Stomach (tissue), 19 donors: ENCODE measurements at places on chromosomes 11 and 22.
A peak's percentile ranks its signal among the peaks of the same experiment; 100 is the strongest.

DNA sequence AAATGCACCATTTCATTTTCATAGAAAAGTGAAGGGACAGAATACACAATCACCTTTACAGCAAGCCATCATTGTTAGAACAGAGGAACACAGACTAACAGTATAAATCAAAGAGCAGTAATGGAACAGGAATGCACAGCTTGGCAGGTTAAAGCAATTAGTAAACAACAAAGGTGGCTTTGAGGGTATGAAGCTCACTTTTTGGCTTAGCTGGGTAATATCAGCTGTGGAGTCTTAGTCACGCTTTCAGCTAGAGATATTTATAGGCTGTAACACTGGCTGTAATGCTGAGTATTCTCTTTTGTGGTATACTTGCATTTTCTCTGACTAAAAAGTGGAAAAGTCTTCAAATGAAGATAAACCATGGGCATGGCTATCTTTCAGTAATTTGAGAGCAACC lies 1780.5 kb downstream of the LRRC4C start:
- no peaks in the 10 kb centered on the region for H3K36me3 ChIP-seq
- no peaks in the 10 kb centered on the region for H3K27me3 ChIP-seq
- H3K27ac ChIP-seq, result no peak overlapping the region
- H3K4me3 ChIP-seq, result no peak overlapping the region
- no peak for DNase-seq

GRCh38 chr11:26937386-26937785 lies 56.5 kb upstream of the FIBIN start:
- no peaks in the 10 kb centered on the region for H3K36me3 ChIP-seq
- no peak overlapping the region for H3K27ac ChIP-seq
- H3K4me3 ChIP-seq, result no peak overlapping the region
- no peaks in the 10 kb centered on the region for H3K4me1 ChIP-seq

DNA sequence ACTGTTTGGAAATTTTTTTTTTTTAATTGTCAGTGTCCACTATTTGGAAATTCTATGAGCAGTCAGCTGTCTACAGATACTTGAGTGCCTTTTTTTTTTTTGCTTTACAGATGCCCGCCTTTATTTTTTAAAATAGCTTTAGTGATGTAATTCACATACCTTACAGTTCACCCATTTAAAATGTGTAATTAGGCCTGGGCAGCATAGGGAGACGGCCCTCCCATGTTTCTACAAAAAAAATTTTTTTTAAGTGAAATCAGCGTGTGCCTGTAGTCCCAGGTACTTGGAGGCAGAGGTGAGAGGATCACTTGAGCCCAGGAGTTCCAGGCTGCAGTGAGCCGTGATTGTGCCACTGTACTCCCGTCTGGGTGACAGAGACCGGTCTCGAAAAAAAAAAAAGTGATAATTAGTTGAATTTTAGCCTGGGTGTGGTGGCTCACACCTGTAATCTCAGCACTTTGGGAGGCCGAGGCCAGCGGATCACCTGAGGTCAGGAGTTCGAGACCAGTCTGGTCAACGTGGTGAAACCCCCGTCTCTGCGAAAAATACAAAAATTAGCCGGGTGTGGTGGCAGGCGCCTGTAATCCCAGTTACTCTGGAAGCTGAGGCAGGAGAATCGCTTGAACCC lies 1.5 kb downstream of the ZNF143 start:
- peak overlapping the region; percentile 72 for H3K4me3 ChIP-seq
- H3K4me1 ChIP-seq, result peaks cover 32% of the 10 kb centered on the region
- peak; percentile 21 for DNase-seq
- H3K27me3 ChIP-seq, result no peaks in the 10 kb centered on the region

DNA sequence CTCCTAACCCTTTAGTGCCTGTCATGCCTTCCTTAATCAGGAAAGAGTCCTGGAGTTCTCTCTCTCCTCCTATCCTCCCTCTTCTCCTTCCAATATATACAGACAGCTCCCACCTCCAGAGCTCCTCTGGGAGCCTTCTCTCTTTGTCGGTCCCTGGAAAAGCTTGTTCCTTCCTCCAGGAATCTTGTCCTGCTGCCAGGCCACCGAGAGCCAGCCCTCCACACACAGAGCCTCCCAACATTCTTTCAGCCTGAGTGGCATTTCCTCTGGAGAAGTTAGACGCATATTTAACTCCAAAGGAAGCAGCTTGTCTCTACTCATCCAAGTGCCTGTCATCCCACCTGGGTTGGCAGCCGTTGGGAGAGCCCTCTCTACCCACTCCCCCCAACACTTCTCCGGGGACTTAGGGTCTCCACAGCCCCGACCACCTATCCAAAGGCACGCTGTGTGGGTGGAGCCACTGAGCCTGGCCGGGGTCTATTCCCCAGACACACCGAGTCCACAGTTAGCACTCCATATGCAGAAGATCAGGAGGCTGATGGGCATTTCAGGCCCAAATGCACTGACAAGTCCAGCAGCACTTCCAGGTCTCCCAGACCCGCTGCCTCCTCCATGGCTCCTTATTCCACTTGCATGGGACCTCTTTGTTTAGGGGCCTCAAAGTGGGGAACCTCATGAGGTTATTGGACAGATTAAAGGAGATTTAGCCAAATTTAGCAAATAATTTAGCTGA lies 31.1 kb downstream of the DKK3 start:
- DNase-seq, result peak; percentile 82
- no peaks in the 10 kb centered on the region for H3K36me3 ChIP-seq
- H3K27ac ChIP-seq, result peak overlapping the region; percentile 79
- no peaks in the 10 kb centered on the region for H3K27me3 ChIP-seq
- peaks cover 40% of the 10 kb centered on the region for H3K4me1 ChIP-seq
- no peak overlapping the region for H3K4me3 ChIP-seq

- H3K36me3 ChIP-seq, result no peaks in the 10 kb centered on the region
- H3K27me3 ChIP-seq, result no peaks in the 10 kb centered on the region
- no peak for DNase-seq
Observed at GRCh38 chr22:49320714-49321476, 506.8 kb downstream of the BRD1 start.

DNA sequence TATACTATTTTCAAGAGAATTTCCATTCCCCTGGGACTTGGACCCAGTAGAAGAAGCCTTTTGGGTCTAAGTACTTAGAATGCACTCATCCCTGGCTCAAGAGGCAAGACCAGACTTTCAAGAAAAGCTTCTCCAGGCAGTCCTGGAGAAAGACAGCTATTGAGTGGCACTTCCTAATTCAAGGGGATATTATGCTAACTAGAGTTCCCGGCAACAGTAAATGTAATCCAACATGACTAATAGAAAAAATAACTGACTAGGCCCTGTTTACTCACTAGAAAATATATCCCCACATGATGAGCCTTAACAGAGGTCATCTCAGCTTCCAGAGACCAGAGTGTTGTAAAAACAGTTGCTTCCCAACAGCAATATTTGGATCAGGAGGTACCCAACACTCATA lies 47.2 kb upstream of the AKIP1 start:
- peaks cover 37% of the 10 kb centered on the region for H3K4me1 ChIP-seq

GRCh38 chr11:66600631-66601233 lies 7.7 kb downstream of the CCS start:
- no peak for DNase-seq
- H3K4me3 ChIP-seq, result no peak overlapping the region
- H3K27me3 ChIP-seq, result no peaks in the 10 kb centered on the region
- H3K4me1 ChIP-seq, result peaks cover 24% of the 10 kb centered on the region
- peaks cover 67% of the 10 kb centered on the region for H3K36me3 ChIP-seq
- no peak overlapping the region for H3K27ac ChIP-seq

GRCh38 chr11:111966678-111967077 lies 29.5 kb downstream of the DIXDC1 start:
- no peak overlapping the region for H3K4me3 ChIP-seq
- no peaks in the 10 kb centered on the region for H3K4me1 ChIP-seq
- H3K36me3 ChIP-seq, result peaks cover 19% of the 10 kb centered on the region
- peak; percentile 73 for DNase-seq

DNA sequence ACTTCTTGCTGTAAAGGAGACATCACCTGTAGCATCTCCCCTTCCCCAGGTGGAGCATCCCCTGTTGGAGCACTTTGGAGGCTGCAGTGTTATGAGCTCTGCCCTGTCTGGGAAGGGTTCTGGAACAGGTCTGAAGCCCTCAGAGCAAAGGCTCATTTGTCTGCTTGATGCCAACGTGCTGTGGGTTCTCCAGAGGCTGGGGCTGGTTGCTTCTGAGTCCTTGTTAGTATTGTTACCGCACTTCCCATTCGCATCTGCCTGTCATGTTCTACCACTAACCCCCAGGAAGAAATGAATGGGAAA lies 73.1 kb downstream of the PACS1 start:
- no peaks in the 10 kb centered on the region for H3K36me3 ChIP-seq
- H3K27me3 ChIP-seq, result no peaks in the 10 kb centered on the region
- peaks cover 15% of the 10 kb centered on the region for H3K4me1 ChIP-seq

- no peak overlapping the region for H3K4me3 ChIP-seq
- H3K36me3 ChIP-seq, result no peaks in the 10 kb centered on the region
- no peaks in the 10 kb centered on the region for H3K4me1 ChIP-seq
Observed at GRCh38 chr11:79564288-79564925, 123.6 kb upstream of the TENM4 start.

GRCh38 chr22:45290410-45290936 lies 5.7 kb downstream of the UPK3A start:
- H3K4me3 ChIP-seq, result no peak overlapping the region
- H3K36me3 ChIP-seq, result no peaks in the 10 kb centered on the region
- H3K27me3 ChIP-seq, result peaks cover 15% of the 10 kb centered on the region
- DNase-seq, result peak; percentile 54

- peaks cover 38% of the 10 kb centered on the region for H3K4me1 ChIP-seq
- peaks cover 68% of the 10 kb centered on the region for H3K27me3 ChIP-seq
- no peaks in the 10 kb centered on the region for H3K36me3 ChIP-seq
- DNase-seq, result peak; percentile 37
Observed at GRCh38 chr22:45009606-45010531, at the start of gene PHF21B. TSS of gene PHF21B (minus strand) at chr22:45010005. CDS start at chr22:45009549, 456 bp downstream.

DNA sequence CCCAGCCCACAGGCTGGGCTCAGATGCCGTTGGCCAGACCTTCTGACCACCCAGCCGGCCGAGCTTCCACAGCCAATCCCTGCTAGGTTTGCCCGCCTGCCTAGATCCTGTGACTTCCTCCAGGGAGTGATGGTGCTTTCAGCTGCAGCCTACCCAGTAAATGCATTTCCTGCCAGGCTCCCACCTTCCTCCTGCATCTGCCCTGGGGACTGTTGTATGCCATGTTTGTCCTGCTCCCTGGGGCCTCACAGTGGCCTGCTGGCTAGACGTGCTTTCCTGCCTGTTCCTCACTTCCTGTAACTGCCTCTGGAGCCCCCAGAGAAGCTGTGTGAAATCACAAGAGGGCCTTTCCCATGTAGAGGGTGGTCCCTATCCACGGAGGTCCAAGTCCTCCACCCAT lies 86.2 kb downstream of the GALNT18 start:
- peaks cover 26% of the 10 kb centered on the region for H3K4me1 ChIP-seq
- H3K36me3 ChIP-seq, result no peaks in the 10 kb centered on the region
- H3K27me3 ChIP-seq, result no peaks in the 10 kb centered on the region
- no peak overlapping the region for H3K4me3 ChIP-seq
- H3K27ac ChIP-seq, result no peak overlapping the region

- H3K4me1 ChIP-seq, result peaks cover 18% of the 10 kb centered on the region
- no peak for DNase-seq
- no peaks in the 10 kb centered on the region for H3K27me3 ChIP-seq
- no peaks in the 10 kb centered on the region for H3K36me3 ChIP-seq
Observed at GRCh38 chr22:43303166-43303565, 40.0 kb downstream of the SCUBE1 start.

DNA sequence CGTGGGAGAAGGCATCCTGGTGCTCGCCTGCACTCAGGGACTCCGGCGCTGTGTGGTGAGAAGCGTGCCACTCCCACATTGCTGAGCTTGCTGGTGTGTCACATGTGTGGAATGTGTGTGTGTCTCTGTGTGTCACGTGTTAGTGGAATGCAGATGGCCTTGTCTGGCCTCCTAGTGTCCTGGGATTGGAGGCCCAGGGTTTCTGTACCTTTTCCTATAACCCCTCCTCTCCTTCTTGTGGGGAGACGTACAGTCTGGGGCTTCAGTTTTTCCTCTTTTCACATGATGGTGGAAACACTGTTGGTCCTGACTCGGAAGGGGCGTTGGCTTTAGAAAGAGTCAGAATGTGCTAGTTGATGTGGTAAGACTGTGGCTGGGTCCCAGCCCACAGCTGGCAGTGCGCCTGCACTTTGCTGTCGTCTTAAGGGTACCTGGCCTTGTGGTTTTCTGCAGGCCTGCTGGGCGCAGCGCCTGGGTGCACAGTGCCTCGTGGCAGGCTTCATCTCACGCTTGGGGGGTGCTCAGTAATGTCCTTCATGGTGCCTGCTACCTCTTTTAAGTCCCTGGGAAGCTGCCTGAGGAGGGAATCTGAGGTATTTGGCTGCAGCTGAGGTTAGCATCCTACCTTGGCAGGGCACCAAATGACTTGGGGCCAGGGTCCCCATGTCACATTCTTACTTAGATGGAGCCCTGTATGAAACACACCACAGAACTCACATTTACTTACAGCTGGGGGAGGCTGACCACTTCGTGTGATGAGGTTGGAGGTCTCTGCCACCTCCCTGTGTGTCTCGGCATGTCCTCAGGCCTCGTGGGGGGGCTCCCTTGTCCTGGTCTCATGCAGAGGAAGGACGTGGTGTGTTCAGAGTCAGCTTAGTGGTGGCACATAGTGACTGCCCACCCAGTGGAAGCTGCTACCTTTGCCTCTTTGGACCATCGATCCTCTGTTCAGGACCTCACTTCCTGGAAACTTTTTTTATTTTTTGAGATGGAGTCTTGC lies 61.9 kb downstream of the MED15 start:
- H3K4me3 ChIP-seq, result no peak overlapping the region
- no peaks in the 10 kb centered on the region for H3K27me3 ChIP-seq
- H3K36me3 ChIP-seq, result peaks cover 84% of the 10 kb centered on the region
- peaks cover 33% of the 10 kb centered on the region for H3K4me1 ChIP-seq

DNA sequence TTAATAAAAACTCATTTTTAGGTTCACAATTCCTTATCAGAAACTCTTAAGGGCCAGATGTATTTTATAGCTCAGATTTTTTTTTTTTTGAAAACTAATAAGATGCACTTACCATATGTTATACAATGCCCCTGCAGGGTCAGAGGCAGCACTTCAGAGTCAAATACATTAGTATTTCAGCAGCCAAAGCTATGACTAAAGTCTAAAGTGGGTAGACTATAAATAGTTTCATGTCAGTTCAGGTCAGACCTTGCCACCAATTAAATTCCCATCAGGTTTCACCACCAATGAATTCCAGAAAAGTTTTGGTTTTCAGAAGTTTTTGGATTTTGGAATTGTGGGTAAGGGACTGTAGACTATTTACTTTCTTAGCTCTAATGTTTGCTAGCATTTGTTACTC lies 75.9 kb downstream of the FAM83F start:
- DNase-seq, result no peak
- peaks cover 11% of the 10 kb centered on the region for H3K4me1 ChIP-seq
- no peaks in the 10 kb centered on the region for H3K27me3 ChIP-seq
- no peak overlapping the region for H3K27ac ChIP-seq
- H3K36me3 ChIP-seq, result no peaks in the 10 kb centered on the region

DNA sequence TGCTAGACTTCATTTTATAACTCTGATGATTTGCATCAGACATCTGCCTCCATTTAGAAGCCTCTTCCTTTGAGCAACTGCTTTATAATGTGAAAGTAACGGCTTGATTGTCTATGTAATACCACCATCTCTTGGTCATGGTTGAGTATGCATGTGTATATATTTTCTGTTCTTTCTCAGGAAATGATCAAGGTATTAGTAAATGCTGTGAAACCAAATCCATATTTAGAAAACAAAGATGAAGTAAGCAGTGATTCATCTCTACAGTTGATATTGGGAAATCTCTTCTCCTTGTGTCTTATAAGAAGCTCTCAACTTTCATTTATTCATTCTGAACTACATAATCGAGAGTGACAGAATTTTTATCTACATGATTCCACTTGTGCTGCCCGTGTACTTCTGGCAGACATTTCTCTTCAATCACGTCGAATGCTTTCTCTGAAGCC lies 104.6 kb upstream of the ANO3 start:
- DNase-seq, result peak; percentile 62
- H3K4me3 ChIP-seq, result no peak overlapping the region
- H3K36me3 ChIP-seq, result no peaks in the 10 kb centered on the region
- no peak overlapping the region for H3K27ac ChIP-seq
- no peaks in the 10 kb centered on the region for H3K4me1 ChIP-seq

- H3K4me3 ChIP-seq, result no peak overlapping the region
- no peaks in the 10 kb centered on the region for H3K4me1 ChIP-seq
- H3K27ac ChIP-seq, result no peak overlapping the region
- no peaks in the 10 kb centered on the region for H3K36me3 ChIP-seq
Observed at GRCh38 chr11:105189581-105189980, 50.0 kb upstream of the CARD18 start.
